Hair follicular keratinocyte (primary cell): ENCODE measurements at places on chromosomes 7 and 10. TPM values are rescaled to one million over a fixed set of nuclear protein-coding genes. Genes with fewer than 3 reads are reported as not detected.

The FAM25A gene
- 2.5 and 3.3 TPM in 2 replicates for total RNA-seq

The PSD gene
- total RNA-seq, result 0.31 and 0.99 TPM in 2 replicates

The CLRN3 gene
- not detected in 2 replicates for total RNA-seq

The FRMD4A gene
- total RNA-seq, result 10.6 and 12.7 TPM in 2 replicates

The CAMK1D gene
- total RNA-seq, result 0.15 and 0.39 TPM in 2 replicates

The PLEKHS1 gene
- total RNA-seq, result not detected in 2 replicates

The FAM241B gene
- total RNA-seq, result 0.95 and 2.9 TPM in 2 replicates

The ITIH5 gene
- not detected in 2 replicates for total RNA-seq
